ENCODE measurements at places on chromosomes 11 and 22.
A peak's percentile ranks its signal among the peaks of the same experiment; 100 is the strongest.

GRCh38 chr11:116773203-116774097, 663 bp upstream of the BUD13 start:
- DNase-seq: no peak

DNA sequence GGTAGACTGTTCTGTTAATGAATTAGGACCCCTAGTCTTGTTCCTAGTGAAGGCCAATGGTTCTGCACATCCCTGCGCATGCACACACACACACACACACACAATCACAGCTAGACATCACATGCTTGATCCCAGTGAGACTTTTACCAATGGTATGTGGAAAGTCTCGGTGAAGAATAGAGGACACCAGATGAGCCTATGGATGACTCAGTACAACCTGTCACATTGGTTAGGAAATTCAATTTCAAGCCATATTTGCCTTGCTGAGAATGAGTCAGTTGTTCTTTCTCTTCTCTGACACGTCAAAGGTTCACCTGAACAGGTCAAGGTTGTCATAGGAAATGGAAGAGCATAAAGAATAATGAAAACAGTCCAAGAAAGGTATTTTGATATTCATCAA, 122.0 kb downstream of the SLC17A6 start:
- no peak for DNase-seq

DNA sequence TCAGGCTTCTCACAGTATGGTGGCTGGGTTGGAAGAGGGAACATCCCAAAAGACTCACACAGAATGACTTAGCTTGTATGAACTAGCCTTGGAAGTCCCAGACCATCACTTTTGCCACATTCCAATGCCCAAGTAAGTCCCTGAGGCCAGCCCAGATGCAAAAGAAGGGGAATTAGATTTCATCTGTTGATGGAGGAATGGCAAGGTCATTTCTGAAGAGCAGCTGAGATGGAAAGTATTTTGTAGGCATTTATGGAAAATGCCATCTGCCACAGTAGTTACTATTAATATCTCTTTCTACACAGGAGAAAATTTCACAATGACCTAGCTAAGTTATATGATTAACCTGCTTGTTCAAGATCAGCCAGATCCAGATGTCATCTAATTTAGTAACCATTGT, 58.8 kb downstream of the ENDOD1 start:
- DNase-seq: no peak

- peak; percentile 99 for DNase-seq
Observed at GRCh38 chr11:96389720-96390487, at the start of the genes CCDC82 and JRKL. TSS of gene CCDC82 (minus strand) at chr11:96389912. CDS start at chr11:96384747, 5,165 bp downstream. TSS of gene JRKL (plus strand) at chr11:96390013. CDS start at chr11:96390650, 637 bp downstream.

DNA sequence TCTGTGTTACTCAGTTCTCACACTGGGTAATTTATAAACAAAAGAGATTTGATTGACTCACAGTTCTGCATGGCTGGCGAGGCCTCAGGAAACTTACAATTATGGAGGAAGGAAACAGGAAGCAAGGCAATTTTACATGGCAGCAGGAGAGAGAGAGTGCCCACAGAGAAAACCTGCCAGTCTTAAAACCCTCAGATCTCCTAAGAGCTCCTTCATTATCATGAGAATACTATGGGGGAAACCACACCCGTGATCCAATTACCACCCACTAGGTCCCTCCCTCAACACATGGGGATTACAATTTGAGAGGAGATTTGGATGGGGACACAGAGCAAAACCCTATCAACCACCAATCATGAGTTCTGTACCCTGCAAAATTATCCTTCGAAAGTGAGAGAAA, 1180.8 kb downstream of the JRKL start:
- DNase-seq: no peak

- DNase-seq: no peak
Observed at GRCh38 chr11:22733475-22734248, 67.3 kb downstream of the GAS2 start.

- no peak for DNase-seq
Observed at GRCh38 chr22:42978453-42979103, 36.4 kb downstream of the PACSIN2 start.

GRCh38 chr11:115458877-115459276, 45.3 kb downstream of the CADM1 start:
- no peak for DNase-seq

DNA sequence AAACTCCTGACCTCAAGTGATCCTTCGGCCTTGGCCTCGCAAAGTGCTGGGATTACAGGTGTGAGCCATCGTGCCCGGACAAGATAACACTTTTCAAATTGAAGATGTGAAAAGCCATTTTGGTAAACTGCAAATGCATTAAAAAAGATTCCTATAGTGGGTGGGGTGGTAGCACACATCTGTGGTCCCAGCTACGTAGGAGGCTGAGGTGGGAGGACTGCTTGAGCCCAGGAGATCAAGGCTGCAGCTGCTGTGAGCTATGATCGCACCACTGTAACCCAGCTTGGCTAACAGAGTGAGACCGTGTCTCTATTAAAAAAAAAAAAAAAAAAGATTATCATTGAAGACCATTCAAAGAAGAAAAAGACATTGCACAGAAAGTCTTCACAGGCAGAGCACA, 16.9 kb upstream of the ARFGAP3 start:
- DNase-seq: no peak

DNA sequence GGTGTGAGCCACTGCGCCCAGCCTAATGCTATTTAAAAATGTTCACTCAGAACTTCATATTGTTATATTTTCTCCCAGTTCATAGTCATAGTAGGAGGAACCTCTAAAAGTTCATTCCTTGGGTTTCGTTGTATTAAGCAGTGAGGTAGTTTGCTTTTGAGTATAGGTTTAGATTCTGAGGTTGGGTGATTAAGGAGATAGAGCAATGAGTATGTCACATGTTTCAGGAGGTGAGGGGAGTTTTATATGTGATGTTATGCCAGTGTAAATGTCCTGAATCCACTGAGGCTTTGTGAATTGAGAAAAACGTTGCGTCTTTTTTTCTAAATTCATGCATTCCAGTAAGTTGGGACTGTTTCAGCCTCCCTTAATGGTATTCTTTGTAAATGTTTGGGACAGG, 4.2 kb downstream of the UBE2L3 start:
- no peak for DNase-seq

GRCh38 chr11:8149726-8150125, 19.1 kb downstream of the RIC3 start:
- DNase-seq: no peak

DNA sequence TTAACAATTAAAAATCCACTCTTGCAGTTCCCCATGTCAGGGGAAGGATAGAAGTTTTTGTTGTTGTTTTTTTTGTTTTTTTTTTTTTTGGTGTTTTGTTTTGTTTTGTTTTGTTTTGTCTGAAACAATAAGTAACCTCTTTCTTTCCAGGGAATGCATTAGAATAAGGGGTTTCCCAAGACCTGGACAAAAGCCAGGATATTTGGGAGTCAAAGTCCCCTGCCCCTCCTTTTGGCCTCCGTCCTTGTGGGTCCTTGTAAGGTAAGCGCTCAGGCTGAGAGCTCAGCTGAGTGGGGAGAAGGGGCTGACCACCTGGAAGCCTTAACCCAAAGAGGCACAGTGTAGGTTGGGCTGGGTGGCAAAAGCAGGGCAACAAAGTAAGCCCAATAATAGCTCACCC, 515.4 kb downstream of the SOX6 start:
- no peak for DNase-seq

DNA sequence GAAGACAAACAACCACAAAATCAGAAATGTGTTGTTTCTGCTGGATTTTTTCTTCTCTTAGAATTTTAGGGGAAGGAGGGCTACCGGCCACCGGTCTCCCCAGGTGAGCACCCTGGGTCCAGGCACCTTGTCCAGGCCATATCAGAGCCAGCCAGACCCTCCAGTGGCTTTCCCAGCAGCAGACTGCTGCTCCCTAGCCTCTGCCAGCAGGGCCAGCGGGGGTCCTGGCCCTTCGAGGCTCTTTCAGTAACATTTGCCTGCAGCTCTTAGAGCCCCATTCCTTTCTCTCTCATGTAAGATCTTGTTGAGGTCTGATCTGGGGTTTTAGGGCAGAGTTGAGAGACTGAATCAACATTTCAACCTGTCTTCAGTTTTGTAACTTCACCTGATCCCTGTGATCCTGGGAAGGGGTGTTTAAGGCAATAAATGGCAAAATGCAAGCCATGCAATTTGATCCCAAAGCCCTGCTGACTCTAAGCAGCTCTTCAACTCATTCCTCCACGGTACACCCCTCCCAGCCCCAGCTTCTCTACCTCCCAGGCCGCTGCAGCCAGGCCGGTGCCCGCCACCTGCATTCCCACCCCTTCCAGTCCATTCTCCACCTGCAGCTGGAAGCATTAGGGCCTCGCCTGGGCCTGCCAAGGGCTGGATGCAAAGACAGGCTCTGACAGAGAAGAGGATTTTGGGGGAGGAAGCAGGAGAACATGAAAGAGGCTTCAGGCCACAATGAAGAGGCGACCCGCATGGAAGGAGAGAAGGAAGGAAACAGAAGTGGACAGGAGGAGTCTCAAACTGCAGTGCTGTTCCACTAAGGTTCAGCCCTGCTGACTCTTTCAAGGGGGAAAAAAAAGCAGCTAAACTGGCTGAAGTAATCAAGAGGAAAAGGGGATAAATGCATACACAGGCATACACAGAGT, 113.0 kb upstream of the FGF3 start:
- DNase-seq: no peak

- no peak for DNase-seq
Observed at GRCh38 chr11:106022795-106023275, 795 bp upstream of the MSANTD4 start.

GRCh38 chr11:13486926-13487660, 8.7 kb downstream of the PTH start:
- DNase-seq: peak; percentile 61

GRCh38 chr11:74770456-74770855, 21.8 kb downstream of the RNF169 start:
- no peak for DNase-seq

DNA sequence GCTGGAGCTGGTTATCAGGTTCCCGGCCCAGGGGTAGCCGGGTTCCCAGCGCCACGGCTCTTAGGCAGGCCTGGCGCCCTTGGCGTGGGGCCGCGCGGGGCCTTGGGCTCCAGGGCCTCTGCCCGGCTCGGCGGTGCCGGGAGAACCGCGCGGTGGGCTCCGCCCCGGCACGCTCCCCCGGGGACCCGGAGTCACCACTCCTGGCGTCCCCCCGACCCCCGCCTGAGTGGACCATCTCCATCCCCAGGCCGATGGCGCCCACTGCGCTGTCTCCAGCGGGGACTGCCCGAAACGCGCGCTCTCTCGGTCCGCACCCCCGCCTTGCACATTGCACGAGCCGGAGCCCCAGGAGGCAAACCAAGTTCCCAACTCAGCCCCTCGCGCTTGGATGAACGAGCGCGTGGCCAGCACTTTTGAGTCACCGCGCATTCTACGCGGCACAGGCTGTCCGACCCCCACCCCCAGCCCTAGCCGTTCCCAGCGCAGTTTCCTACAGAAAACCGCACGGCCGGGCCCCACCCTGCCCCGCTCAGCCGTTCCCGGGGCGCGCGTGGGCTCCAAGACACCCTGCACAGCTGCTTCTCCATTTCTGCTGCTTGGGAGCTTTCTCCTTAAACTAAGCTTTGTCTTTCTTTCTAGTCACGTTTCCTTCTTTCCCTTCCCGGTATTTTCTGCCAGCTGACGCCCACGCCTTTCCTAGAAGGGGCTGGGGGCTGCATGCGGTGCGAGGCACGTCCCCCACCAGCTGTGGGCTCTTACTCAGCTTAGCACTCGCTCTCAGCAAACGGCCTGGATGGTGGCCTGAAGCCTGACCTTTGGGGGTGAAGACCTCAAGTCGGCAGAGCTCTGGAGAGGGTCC, 650 bp upstream of the CHID1 start:
- peak; percentile 22 for DNase-seq

DNA sequence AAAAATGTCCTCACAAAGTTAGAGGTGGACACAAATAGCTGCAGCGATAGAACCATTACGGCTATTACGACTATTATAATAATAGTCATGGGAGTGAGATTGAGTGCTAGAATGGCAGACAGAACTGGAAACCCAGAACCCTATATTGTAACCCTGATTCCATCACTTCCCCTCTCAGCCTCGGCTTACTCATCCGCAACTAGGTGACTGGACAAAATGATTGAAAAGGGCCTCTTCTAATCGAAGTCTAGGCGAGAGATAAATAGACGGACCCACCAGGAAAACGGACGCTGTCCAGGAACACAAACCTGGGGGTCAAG, 629 bp downstream of the PSMA1 start:
- DNase-seq: no peak

DNA sequence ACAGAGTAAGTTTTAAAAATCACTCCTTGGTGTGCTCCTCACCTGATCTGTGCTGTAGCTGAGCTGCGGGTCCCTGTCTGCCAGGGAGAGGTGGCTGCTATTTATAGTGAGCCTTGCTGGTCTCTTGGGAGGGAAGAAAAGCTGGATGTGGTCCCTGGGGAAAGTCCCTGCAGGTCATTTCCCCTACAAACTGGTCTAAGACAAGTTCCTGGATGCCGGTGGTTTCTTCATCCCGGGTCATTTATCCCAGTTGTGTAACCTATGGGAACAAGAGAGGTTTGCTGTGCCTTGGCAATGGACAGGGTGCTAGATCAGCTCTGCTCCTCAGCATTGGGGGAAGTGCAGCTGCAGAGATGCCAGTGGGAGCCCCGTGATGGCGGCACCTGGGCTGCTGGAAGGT, at the start of gene SAA2:
TSS of gene SAA2 (minus strand) at position 108 of the 400 bp plus-strand sequence. CDS start 657 bp downstream, outside the sequence.
- no peak for DNase-seq

- no peak for DNase-seq
Observed at GRCh38 chr11:2762451-2762850, 62.7 kb upstream of the KCNQ1OT1 start.

DNA sequence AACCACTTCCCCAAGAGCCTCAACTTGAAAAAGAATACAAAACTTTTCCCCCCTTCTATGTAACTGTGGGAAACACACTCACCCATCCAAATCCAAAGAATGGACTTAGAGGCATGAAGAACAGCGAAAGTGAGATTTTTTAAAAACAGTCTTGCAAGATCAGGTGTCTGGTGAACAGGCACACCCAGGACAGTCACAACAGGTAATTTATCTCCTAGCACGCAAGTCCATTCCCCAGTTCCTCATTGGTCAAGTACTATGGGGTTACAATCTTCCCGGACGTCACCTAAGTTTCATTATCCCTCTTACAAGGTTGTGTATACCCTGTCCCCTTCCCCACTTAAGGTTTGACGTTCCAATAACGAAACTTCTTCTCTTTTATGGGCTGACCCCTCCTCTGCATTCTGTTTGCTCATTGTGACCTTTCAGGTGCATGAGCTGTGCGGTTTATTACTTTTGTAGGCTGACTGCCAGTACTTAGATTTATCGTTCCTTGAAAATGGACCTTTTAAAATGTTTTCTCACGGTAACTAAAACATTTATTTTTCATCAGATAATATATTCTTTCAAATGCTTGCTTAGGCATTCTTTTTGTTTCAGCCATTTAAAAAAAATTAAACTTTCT, 1401.9 kb downstream of the FAM181B start:
- no peak for DNase-seq
